Fibroblast of skin of back (primary cell): ENCODE measurements at places on chromosomes 16 and 17.
A peak's percentile ranks its signal among the peaks of the same experiment; 100 is the strongest.

- no peak for DNase-seq
Measured at GRCh38 chr17:74187761-74188160, 15.7 kb upstream of the RPL38 start.

- DNase-seq = peak; percentile 13
Measured at GRCh38 chr17:36632916-36633771, 31.8 kb downstream of the MRM1 start.

DNA sequence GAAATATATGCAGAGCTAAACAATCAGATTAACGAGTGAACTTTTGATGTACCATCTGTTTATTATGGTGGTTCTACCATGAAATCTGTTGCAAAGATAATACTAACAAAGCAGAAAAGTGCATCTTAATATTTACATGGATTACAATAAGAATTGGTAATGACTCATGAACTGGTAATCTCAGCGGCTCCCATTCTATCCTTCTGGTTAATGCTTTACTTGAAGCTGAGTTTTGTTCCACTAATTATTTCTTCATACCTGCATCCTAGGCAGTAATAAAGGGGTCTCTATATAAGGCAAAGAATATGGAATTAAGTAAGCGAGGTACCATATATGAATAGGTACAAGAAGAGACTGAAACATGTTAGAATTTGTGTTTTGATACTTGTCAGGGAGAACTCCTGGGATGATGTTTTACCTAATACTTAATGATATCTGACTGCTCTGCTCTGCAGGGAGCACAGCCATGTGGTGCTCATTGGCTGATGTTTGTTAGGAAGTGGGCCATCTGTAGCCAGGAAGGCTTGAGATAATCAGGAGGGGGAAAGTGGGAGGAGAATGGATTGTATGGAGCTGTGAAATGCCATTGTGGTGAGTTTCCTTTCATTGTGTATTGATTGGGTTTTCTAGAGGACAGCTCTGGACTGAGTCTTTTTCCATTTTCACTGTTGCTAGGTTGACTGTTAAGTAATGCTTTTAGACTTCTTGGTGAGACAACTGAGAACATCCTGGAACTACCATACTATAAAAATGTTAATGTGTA lies 52.6 kb downstream of the MAP2K6 start:
- peak; percentile 39 for DNase-seq

GRCh38 chr17:34465789-34466188 lies 102.8 kb upstream of the CCL1 start:
- no peak for DNase-seq

DNA sequence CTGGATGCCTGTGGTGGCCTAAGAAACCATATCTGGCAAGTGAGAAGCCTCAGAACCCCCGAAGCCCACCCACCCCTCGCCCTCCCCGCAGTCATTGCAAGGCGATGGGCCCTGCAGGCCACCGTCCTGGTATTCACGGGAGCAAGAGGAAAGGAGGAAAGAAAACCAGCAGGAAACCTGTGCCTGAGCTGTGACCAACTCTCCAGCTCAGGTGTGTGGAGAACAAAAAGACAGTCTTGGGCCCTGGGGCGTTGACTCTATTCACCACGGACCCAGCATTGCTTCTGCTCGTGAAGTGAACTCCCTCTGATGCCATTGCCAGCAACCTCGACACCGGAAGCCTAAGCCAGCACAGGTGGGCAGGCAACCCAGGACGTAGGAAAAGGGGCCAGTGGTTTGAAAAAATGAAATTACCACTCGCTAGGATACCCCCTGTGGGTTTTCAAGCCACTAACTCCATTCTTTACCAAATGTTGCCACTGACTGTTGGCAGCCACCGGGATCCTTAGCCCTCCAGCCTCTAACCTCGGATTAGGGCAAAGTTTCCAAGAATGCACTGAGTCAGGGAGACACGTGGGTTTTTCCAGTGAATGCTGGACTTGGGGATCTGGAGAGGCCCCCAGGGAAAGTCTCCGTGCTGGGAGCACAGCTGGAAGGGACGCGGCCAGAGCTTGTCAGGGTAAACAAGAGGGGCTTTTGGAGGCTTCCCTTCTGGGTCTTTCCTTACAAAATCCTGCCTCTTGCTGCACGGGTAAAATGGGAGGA lies 25.1 kb downstream of the FA2H start:
- peak; percentile 32 for DNase-seq

GRCh38 chr16:84716740-84717139 lies 16.9 kb downstream of the USP10 start:
- no peak for DNase-seq

DNA sequence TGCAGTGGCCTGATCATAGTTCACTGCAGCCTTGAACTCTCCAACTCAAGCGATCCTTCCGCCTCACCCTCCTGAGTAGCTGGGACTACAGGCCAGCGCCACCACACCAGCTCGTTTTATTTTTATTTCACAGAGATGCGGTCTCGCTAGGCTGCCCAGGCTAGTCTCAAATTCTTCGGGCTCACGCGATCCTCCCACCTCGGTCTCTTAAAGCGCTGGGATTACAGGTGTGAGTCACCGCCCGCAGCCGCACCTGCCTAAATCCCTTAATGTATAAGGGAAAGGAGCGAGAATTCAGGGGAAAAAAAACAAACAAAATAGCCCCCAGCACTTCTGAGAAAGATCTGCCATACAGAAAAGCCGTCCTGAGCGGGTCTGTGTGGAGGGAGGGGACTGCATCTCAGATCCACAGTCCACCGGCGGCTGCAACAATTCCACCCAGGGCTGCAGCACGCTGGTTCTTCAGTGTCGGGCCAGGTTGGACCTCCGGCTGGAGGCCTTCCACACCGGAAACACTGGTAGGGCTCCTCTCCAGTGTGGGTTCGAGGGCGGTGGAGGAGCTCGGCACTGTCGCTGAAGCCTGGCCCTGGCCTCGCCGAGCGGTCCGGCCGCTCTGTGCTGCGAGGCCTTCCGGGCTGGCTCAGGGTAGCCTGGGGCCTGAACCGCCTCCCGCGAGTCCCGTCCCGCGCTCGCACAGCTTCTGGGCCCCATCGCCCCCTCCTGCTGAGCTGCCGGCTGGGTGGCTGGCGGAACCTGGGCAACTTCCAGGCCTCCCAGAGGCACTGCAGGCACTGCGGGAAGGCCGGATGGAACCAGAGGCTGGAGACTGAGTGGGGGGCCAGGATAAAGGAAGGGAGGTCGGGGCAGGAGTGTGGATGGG lies 7.0 kb downstream of the ZNF843 start:
- no peak for DNase-seq

- DNase-seq = peak; percentile 47
Measured at GRCh38 chr17:57747221-57748017, 2.3 kb upstream of the CCDC182 start.

GRCh38 chr16:85206472-85207356 lies 94.4 kb upstream of the CIBAR2 start:
- no peak for DNase-seq

DNA sequence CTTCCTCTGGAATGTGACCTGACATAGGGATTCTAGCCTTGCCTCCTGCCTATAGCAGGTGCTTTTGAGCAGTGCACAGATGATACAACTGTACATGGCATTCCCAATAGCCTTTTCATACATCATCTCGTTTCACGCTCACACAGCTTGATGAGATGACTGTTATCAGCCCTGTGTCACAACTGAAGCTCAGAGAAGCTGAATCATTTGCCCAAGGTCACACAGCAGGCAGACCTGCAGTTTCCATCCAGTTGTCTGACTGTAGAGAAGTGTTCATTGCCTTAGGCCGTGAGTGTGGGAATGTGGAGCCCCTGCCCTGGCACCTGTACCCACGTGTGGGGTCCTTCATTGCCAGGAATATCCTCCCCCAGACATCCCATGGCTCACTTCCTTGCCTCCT lies 20.1 kb downstream of the WFDC1 start:
- DNase-seq = no peak

DNA sequence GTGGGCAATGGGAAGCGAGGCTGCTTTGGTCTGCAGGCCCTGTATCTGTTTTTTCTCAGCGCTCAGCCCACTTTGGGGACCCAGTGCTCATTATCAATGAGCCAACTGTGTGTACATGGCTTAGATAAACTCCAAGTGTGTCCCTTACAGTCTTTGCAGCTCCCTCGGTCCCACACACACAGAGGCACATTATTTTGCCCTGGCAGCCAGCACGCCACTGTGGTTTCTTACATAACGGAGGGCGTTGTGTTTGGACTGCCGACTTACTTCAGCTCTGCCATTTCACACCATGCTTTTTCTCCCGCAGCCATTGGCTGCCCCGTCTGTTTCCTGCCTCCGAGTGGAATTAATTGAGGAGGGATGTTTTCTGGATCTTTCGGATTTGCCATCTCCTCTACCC lies 56.5 kb upstream of the CLEC18A start:
- no peak for DNase-seq

- no peak for DNase-seq
Measured at GRCh38 chr16:55812951-55813350, 19.9 kb downstream of the CES1 start.

DNA sequence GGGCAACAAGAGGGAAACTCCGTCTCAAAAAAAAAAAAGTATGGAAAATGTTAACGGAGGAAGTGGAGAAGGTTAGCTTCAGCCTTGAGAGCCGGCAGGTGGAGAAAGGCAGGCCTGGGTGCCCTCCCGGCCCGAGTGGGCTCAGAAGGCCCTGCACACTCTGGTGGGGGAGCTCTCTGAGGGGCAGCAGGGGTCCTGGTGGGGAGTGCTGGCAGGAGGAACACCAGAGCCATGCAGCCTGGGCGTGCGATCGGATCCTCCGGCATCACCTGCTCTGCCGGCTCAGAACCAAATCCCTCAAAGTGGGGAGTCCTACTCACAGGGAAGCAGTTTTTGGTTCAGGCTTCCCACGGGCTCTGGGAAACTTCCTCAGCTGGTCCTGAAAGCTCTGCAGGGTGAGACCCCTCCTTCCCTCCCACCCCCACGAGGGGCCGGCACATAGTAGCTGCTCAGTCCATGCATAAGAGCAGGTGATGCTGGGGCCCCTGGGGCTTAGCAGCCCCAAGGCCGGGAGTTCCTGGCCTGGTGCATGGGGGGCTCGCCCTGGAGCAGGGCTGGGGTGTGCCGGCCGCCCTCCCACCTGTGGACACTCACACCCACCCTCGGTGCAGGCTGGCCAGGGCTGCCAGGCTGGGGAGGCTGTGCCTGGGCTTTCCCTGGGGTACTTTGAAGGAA lies 1.2 kb downstream of the FN3K start:
- no peak for DNase-seq

GRCh38 chr17:37829592-37830123 lies 84.8 kb upstream of the HNF1B start:
- DNase-seq = no peak

GRCh38 chr16:11306997-11307638 lies 26.0 kb upstream of the PRM1 start:
- DNase-seq = no peak

GRCh38 chr16:1532771-1533170 lies 695 bp upstream of the TMEM204 start:
- DNase-seq = no peak

- no peak for DNase-seq
Measured at GRCh38 chr17:70797166-70797565, 627.8 kb downstream of the KCNJ2 start.

DNA sequence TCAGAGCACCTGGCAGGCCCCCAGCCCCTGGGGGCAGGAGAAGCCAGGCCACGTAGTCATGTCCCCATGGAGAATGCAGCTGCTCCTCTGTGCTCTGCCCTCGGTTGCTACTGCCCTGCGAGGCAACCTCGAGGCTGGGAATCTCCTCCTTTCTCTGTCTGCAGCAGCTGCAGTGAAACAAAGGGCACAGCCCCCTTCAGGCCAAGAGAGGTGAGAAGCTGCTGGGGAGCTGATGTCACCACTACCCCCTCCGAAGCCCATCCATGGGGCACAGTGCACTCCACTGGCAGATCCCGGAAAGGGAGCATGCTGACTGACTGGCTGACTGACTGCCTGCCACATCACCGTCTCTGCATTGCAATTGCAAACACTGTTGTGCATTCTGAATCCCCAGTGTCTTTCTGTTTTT lies 103.7 kb downstream of the GRIN2A start:
- DNase-seq = peak; percentile 3

DNA sequence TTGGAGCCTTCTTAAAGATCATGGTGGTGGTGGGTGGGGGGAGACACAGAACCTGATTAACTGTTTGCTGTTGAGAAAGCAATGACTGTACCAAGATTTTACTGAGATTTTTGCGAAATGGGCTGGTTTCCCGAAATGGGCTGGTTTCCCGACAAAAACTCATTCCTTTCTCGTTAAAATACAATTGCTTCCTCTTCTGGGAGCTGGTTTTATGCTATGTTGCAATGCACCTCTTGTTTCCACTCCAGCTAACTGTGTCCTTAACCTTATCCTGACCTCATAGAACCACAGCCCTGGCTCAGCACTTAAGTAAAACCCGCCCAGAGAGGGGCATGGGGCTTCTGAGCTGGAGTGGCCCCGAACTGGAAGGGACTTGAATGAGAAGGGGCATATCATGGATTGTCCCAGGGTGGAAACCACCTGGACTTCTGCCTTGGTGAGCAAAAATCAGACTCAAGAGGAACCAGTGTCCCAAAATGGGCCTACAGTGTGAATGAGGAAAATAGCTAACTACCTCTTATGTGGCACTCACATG lies 20.9 kb downstream of the FAM20A start:
- DNase-seq = no peak

DNA sequence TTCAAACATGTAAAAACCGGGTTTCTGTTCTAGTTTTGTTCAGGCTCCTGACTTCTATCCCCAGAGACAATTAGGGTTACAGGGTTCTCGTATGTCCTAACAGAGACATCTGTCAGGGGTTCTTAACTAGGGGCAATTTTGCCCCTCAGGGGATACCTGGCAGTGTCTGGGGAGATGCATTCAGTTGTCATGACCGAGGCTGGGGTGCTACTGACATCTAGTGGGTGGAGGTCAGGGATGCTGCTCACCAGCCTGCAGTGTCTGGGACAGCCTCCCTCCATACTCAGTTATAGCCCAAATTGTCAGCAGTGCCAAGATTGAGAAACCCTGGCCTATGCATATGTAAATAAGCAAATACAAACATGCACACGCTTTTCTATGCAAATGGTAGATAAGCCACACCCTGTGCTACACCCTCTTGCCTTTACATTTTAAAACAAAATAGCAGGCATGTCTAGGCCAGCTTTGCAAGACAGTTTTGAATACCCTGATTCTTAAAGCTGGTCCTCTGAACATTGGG lies 37.4 kb downstream of the CLEC16A start:
- peak; percentile 9 for DNase-seq
